ENCODE measurements at places on chromosomes 5 and 9. TPM values are rescaled to one million over a fixed set of nuclear protein-coding genes. Genes with fewer than 3 reads are reported as not detected.

DNA sequence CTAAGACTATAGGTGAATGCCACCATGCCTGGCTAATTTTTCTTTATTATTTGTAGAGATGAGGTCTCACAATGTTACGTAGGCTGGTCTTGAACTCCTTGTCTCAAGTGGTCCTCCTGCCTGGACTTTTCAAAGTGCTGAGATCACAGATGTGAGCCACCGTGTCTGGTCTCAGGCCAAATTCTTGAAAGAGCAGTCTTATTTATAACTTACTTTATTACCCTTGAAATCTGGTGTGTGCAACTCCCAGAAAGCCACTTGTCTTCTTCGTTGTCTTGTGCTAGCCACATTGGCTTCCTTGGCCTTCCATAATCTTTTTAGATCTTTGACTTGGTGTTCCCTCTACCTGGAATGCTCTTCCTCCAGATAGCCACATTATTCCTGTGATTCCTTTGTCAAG lies 50.1 kb downstream of the CTNNA1 start:
- no peak for DNase-seq

DNA sequence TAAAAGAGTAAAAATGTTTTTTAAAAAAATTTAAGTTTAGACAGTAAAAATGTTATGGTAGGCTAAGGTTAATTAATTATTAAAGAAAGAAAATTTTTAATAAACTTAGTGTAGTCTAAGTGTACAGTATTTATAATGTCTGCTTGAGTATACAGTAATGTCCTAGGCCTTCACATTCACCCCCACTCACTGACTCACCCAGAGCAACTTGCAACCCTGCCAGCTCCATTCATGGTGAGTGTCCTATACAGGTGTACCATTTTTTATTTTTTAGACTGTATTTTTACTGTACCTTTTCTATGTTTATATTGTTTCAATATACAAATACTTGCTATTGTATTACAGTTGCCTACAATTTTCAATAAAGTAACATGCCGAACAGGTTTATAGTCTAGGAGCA lies 234.1 kb downstream of the AUH start:
- DNase-seq = peak; percentile 25

GRCh38 chr9:133855802-133856521 lies 117.8 kb upstream of the SARDH start:
- DNase-seq = peak; percentile 60

DNA sequence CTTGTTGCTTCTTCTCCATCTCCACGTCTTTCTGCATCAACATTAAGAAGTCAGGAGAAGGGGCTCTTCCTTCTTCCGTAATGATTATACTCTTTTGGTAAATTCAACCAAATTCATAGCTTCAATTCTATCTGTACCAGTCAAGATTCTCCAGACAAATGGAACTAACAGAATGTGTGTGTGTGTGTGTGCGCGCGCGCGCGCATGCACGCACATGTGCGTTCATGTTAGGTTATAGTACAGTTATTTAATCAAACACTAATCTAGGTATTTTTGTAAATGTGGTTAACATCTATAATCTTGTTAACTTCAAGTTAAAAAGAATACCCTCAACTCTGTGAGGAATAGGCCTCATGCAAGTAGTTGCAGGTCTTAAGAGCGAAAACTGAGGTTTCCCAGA lies 150.3 kb upstream of the TAS2R1 start:
- no peak for DNase-seq

- DNase-seq = no peak
These were observed 1.8 kb upstream of the TARS1 start for GRCh38 chr5:33438996-33439395.

DNA sequence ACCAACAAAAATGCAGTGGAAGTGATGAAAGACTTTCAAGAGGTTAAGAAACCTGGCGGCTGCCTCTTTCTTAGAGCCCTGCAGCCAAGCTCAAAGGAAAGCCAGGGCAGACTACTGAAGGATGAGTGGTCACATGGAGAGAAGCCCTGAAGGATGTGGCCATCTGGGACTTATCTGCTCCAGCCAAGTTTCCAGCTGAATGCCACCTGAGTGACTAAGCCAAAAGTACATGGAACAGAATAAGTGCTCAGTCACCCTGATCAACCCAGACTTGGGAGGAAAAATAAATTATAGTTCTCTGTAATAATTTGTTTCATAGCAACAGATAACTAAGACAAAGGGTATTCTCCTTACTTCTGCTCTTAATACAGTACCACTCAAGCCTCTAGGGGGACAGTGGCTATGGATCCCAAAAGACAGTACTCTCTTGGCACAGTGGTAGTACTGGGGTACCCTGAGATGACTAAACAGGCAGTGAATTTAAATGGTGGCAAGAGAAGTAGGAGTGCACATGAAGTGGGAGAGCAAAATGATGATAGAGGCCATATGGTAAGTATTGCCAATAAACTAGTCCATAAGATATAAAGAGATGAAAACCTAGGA lies 182.3 kb downstream of the ELAVL2 start:
- no peak for DNase-seq

DNA sequence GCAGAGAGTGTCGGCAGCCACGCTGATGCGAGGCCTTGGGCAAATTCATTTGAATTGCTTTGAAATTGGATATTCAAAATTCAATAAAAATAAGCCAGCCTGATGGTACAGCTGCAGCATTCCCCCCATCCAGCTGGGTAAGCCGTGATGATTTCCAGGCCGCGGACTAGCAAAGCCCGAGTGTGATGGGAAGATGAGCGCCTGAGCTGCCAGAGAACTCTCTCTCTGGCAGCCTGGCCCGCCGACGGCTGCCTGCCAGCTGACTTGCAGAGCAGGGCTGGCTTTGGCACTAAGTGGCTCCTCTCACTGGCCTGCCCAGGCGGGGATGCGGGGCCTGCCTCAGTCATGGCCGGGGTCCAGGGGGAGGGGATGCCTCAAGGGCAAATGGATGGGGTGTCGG lies 268.3 kb upstream of the WWC1 start:
- peak; percentile 24 for DNase-seq

GRCh38 chr9:27591093-27591492 lies 17.8 kb upstream of the C9orf72 start:
- DNase-seq = no peak

GRCh38 chr5:61758711-61759110 lies 426.7 kb downstream of the ZSWIM6 start:
- no peak for DNase-seq

GRCh38 chr9:136602193-136602885 lies 56.5 kb upstream of the NOTCH1 start:
- no peak for DNase-seq

DNA sequence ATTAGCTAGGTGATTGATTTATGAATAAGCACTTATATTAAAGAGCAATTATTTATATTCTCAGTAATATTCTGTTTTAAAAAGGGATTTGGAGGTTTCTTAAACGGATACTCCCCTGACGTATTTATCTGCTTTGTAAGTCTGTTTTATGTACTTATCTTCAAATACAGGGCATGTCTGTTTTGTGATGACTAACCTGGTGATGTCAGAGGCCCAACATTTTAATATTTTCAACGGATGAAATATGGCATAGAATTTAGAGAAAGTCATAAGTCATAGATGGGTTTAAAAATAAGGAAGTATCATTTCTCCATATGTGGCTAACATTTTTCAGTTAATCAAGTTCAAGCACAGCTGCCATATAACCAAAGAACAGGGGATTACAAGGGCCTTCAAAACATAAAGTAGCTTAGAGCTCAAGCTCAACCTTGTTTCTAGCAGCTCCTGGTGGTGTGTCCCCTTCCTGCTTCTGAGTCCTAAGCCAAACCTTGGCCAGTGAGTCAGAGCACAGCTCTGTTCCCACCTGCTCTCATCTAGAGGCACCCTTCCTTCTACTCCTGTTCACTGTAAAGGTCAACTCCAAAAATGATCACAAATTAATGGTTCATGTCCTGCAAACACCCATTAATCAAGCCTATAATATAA lies 131.4 kb downstream of the OXCT1 start:
- DNase-seq = no peak

- no peak for DNase-seq
These were observed 927.9 kb downstream of the MAT2B start for GRCh38 chr5:164433106-164433870.

DNA sequence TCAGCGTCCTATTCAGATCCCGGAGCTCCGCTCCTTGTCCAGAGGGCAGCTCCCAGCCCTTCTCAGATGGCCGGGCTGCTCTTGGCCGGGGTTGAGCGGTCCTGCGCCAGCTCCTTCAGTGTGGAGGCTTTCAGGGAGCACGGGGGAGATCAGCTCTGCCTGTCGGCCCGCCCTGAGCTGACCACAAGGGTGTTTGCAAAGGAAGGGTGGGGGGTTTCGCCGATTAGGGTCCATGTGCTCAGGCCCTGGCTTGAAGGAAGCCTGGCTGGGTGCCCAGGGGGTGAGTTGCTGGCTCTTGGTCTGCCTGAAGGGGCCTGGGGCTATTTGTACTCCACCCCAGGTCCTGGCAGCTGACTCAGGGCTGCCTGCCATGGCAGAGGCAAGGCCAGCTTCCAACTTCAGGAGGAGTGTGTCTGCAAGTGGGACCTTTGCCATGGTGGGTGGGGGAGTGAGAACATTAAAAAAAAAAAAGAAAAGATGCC lies 250.1 kb upstream of the KLF4 start:
- peak; percentile 56 for DNase-seq

- no peak for DNase-seq
These were observed 197.4 kb downstream of the SEMA5A start for GRCh38 chr5:9348401-9348996.

- no peak for DNase-seq
These were observed 34.1 kb downstream of the ZNF483 start for GRCh38 chr9:111559000-111559610.

GRCh38 chr9:14710804-14711203 lies 11.7 kb downstream of the CER1 start:
- no peak for DNase-seq

Gene RIMOC1
- total RNA-seq = 14.1 TPM

Gene AK8
- 2.1 TPM for total RNA-seq

Gene PFN3
- total RNA-seq = not detected

Gene ANKRD31
- total RNA-seq = not detected

Gene HNRNPA0
- total RNA-seq = 6.9 TPM

Gene SPINK7
- 23.1 TPM for total RNA-seq

Gene TMEM232
- 0.54 TPM for total RNA-seq

Gene MAP1B
- total RNA-seq = 26.3 TPM

Gene ZNF883
- 0.27 TPM for total RNA-seq

Gene LIFR
- 38.9 TPM for total RNA-seq

Gene ELAVL2
- total RNA-seq = 1.3 TPM

Gene ZDHHC11B
- total RNA-seq = 5.6 TPM

Gene GGTA1
- 7.0 TPM for total RNA-seq

Data from lower leg skin (tissue), 4 donors.